PC-9 (cell line): ENCODE measurements at places on chromosomes 3 and 15. TPM values are rescaled to one million over a fixed set of nuclear protein-coding genes. Genes with fewer than 3 reads are reported as not detected.

Gene MKRN2
- 25.0 and 30.9 TPM in 2 replicates for total RNA-seq

Gene PLA2G4E
- total RNA-seq = not detected in 2 replicates

Gene DNAH12
- total RNA-seq = 0.10 and 0.22 TPM in 2 replicates

Gene PRTG
- total RNA-seq = 11.4 and 16.5 TPM in 2 replicates

Gene INKA1
- 0.40 TPM in 1 of 2 replicates, not detected in the other for total RNA-seq

Gene GNAT1
- total RNA-seq = 0.48 TPM in 1 of 2 replicates, not detected in the other

Gene ZCWPW2
- 0.80 and 0.81 TPM in 2 replicates for total RNA-seq

Gene RUVBL1
- total RNA-seq = 91.4 and 115 TPM in 2 replicates

Gene GRIP2
- not detected in 2 replicates for total RNA-seq

Gene LMAN1L
- total RNA-seq = not detected in 2 replicates

Gene CCNB2
- total RNA-seq = 77.1 and 99.2 TPM in 2 replicates

Gene CX3CR1
- not detected in 2 replicates for total RNA-seq

Gene CNTN4
- total RNA-seq = not detected in 2 replicates

Gene ZBED2
- 45.1 and 54.7 TPM in 2 replicates for total RNA-seq

Gene GRK7
- not detected in 2 replicates for total RNA-seq

Gene PPP2R3A
- 30.0 and 42.6 TPM in 2 replicates for total RNA-seq

Gene VILL
- total RNA-seq = 14.1 and 14.7 TPM in 2 replicates

Gene MYO9A
- 34.0 and 37.3 TPM in 2 replicates for total RNA-seq

Gene CCR9
- total RNA-seq = not detected in 2 replicates

Gene CHRM5
- total RNA-seq = not detected in 2 replicates

Gene SUMF1
- total RNA-seq = 41.6 and 50.9 TPM in 2 replicates

Gene POPDC2
- total RNA-seq = 3.0 and 3.5 TPM in 2 replicates

Gene CRYGS
- total RNA-seq = 2.8 and 4.4 TPM in 2 replicates

Gene ADPGK
- total RNA-seq = 40.3 and 48.6 TPM in 2 replicates

Gene CELSR3
- total RNA-seq = 9.9 and 11.6 TPM in 2 replicates

Gene GOLGA8M
- total RNA-seq = not detected in 2 replicates

Gene ADAMTS17
- total RNA-seq = 2.0 and 3.2 TPM in 2 replicates

Gene INO80
- total RNA-seq = 11.3 and 18.8 TPM in 2 replicates

Gene CPNE9
- total RNA-seq = not detected in 2 replicates

Gene MNS1
- total RNA-seq = 9.7 and 16.2 TPM in 2 replicates

Gene BFSP2
- total RNA-seq = not detected in 2 replicates

Gene QRICH1
- total RNA-seq = 84.8 and 87.5 TPM in 2 replicates

Gene ROPN1B
- 0.50 and 0.85 TPM in 2 replicates for total RNA-seq

Gene ARGFX
- total RNA-seq = not detected in 2 replicates

Gene EPHB1
- 0.15 TPM in 1 of 2 replicates, not detected in the other for total RNA-seq

Gene GPR176
- total RNA-seq = 4.2 and 4.7 TPM in 2 replicates

Gene MME
- 1.7 and 2.1 TPM in 2 replicates for total RNA-seq

Gene SLC30A4
- total RNA-seq = 2.7 and 3.0 TPM in 2 replicates

Gene PLCH1
- total RNA-seq = 0.73 and 1.4 TPM in 2 replicates

Gene HCLS1
- 2.2 and 2.6 TPM in 2 replicates for total RNA-seq

Gene CTXN2
- total RNA-seq = not detected in 2 replicates

Gene SV2B
- not detected in 2 replicates for total RNA-seq

Gene ZNF280D
- total RNA-seq = 21.9 and 26.8 TPM in 2 replicates

Gene MYL3
- not detected in 2 replicates for total RNA-seq

Gene KBTBD8
- not detected in 2 replicates for total RNA-seq

Gene CACNA1D
- total RNA-seq = not detected in 2 replicates

Gene MED12L
- 3.0 and 4.0 TPM in 2 replicates for total RNA-seq

Gene COL7A1
- 91.2 and 151 TPM in 2 replicates for total RNA-seq

Gene ASB14
- not detected in 2 replicates for total RNA-seq
